ENCODE measurements at places on chromosomes 2 and 18.

- peak; percentile 59 for DNase-seq
These were observed 62.8 kb upstream of the NEUROD1 start for GRCh38 chr2:181742922-181743722.

DNA sequence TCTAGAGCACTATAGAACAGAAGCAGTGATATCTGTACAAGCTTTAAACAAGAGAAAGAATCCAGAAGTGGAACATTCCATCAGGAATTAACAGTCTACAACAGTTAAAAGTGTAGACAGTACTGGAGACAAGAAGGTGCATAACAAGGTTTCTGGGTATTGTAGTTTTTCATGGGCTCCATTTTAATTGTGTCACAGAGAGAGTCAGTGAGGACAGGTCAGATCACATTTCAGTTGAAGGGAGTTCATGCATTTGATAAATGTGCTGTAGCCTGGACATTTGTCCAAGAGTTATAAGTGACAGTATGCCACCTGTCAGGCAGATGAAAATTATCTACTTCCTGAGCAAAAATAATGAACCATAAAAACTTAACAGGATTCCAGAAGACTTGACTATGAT, 328.6 kb downstream of the CNTNAP5 start:
- DNase-seq = peak; percentile 48

GRCh38 chr2:179233083-179233490, 31.5 kb downstream of the SESTD1 start:
- DNase-seq = no peak

- no peak for DNase-seq
These were observed 186.3 kb downstream of the TMEM163 start for GRCh38 chr2:134532537-134532936.

GRCh38 chr2:113138428-113139322, 11.3 kb downstream of the IL1RN start:
- peak; percentile 82 for DNase-seq
